ENCODE measurements at places on chromosomes 2 and 18.

DNA sequence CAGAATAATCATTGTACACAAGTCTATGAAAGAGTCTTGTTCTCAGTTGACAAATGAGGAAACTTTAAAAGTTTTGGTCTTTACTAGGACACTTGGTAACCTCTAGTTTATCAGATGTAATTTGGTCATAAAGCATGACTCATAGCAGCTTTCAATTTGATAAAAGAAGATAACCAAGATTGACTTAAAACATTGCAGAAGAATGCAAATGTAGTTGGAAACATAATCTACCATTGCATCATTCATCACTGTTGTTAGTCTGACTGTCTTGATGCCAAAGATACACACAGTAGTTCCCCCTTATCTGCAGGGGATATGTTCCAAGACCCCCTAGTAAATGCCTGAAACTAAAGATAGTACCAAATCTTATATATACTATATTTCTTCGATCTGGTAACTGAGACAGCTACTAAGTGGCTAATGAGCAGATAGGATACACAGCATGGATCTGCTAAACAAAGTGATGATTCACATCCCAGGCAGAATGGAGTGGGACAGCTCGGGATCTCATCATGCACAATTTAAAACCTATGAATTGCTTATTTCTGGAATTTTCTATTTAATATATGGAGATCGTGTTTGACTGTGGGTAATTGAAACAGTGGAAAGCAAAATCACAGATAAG, 131.4 kb upstream of the CCDC68 start:
- DNase-seq, result no peak

- DNase-seq, result no peak
These were observed 1246.0 kb upstream of the ACVR2A start for GRCh38 chr2:146598791-146599190.

- no peak for DNase-seq
These were observed 34.5 kb downstream of the PIK3C3 start for GRCh38 chr18:41989508-41989907.

DNA sequence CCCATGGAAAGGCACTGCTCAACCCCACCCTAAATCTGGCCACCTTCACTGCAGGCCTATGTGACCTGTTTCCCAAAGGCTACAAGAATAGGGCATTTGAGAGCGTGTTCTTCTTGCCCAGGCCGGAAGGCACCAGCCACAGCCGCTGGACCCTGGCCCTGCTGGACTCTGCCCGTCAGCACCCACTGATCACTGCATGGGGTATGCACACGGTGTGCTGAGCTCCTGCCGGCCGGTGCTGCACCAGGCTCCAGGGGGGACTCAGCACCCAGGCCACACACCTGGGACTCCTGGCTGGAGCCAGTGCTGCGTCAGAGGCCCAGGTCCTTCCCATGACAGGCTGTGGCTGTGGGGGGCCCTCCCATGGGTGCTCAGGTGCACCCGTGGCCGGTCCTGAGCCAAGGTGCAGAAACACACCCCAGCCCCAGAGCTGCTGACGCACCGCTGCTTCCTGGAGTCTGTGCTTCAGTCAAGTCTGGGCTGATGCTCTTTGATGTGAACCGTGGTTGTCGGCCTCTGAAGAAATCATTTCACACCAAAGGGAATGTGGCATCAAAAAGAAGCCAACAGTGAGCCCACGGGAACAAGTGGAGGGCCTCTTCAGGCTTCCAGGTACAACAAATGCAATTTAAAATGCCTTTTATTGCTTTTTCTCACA, 6.5 kb downstream of the KCNG2 start:
- DNase-seq, result no peak

DNA sequence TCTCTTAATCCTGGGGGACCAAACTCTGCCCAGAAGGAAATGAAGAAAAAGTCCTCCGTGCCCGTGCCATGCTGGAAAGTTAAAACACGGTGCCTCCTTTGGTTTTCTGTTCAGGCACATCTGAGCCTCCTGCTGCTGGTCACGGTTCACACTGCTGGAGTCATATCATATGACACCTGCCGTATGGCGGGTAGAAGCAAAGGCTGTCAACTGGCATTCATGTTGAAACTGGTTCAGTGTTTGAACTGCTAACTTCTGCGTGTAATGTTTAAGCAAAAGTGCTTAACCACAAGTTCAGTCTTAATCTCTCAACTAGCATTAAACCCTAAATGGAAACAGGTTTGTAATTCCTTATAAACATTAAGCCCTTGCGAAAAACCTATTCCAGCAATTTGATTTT, 3.1 kb downstream of the STK39 start:
- DNase-seq, result peak; percentile 21

DNA sequence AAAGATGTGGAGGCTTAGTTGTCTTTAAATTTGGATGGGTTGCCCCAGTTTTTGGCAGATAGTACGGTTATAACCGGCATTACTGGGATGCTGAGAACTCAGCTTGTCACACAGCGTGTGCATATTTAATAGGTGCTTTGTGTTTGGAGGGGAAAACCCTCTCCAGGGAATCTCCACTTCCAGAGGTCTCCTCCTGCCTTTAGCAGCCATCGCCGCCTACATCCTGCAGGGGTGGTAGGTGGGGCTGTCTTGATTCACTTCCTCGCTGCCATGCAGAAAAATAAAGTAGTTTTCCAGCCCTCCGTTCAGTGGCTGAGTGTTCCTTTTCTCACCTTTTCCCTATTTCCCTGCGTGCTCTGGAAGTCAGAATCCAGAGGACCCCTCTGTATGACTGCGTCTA, 76.4 kb downstream of the ITGB1BP1 start:
- DNase-seq, result no peak

- DNase-seq, result no peak
These were observed 72.3 kb upstream of the CPO start for GRCh38 chr2:206867006-206867405.

DNA sequence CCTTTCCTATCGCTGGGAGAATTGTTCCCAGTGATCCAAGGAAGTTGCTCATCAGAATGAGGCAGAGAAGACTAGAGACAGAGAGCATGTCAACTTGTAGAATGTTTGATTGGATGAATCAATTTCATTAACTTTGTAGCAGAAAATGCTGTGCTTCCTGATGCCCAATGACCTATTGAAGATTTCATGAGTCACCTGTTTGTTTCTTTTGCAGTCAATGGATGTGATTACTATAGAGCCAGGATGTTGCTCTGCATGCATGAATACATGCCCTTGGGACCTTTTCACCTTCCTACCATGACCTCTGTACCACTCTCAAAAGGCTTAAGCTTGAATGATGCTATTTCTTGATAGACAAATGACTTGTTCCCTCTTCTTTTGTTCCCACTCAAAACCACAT, 23.3 kb downstream of the SCG2 start:
- no peak for DNase-seq

DNA sequence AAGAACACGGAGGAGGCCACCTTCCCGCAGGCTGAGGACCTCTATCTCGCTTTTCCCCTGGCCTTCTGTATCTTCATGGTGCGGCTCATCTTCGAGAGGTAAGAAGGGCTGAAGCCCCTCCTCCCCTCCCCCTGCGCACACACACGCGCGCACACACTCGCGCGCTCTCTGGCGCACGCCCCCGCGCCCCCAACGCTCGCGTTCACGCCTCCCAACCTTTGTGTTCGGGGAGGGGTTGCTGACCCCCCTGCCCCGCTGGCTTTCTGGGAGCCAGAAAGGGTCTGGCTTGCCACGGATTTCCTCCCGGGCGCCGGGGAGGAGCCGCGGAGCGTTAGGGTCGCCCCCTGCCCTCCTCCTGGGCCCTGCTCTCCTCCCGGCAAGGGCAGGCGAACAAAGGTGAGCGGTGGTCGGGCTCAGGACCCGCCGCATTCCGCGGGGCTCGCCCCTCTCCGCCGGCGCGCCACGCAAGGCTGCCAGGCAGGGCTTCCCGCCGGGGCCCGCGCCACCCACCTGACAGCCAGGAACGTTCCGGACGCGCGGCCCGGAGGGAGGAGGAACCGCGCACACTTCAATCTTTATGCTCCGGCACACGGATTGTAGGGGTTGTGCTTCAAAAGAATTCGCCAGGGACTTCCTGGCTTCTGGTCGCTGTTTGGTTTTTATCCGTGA, 583 bp downstream of the CERS6 start:
- DNase-seq, result peak; percentile 36

DNA sequence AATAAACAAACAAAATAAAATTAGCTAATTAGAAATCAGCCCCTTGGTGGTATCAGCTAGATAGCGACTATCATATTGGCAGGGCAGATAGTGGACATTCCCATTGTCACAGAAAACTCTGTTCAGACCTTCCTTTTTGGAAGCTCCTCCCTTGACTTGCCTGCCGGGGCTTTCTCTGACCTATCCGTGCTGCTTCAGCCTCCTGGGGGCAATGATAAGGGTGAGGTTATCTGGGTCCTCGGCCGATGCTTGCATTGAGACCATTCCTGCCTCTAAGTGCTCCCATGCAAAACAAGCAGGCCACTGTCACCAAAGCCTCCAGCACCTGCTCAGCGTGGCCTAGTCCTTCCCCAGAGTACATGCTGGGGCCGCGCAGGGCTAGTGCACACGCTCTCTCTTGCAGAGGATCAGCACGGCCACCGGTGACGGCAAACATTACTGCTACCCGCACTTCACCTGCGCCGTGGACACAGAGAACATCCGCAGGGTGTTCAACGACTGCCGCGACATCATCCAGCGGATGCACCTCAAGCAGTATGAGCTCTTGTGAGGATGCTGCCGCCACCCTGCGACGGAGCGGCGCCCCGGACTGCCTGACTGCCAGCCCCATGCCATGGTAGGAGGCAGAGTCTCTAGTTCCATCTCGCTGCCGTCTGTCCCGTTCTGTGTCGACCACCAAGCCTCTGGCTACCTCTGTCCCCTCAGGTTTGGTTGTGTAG, 27.4 kb downstream of the MPPE1 start:
- no peak for DNase-seq

DNA sequence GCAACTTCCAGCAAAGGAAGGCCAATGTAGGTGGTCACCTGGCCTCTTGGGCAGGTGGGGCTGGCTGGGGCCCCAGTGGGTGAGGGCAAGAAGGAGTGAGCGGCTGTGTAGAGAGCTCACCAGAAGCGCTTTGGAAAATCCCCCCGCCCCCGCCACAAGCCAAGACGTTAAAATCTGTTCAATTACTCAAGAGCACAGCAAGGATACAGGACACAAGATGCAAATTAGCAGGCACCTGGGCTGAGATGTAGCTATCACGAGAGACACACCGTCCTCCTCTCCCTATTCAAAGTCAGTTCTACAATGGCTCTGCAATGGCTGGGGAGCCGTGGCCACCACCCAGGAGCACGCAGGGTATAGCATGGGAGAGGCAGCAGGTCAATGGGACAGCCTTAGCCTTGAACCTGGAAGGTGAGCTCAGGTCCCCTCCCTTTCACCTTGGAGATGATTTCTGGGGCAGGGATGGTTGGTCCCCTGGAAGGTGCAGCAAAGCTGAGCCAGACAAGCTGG, 38.5 kb upstream of the GPR17 start:
- no peak for DNase-seq

DNA sequence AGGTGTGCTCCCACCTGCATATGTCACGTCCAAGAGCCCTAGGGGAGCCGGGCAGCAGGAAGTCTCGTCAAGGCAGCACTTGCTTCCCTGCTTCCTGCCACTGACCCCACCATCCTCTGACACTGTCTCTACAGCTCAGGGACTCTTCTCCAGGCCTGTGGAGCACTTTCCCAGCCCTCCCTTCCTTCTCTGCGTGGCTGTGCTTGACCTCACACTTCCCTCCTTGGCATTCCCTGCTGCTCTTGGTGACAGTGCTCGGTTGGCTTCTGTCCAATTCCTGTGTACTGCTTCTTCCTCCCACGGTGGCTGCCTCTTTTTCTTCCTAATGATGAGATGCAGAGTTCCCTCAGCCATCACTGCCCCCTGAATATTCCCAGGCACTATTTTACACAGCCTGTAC, 2.8 kb downstream of the CIDEA start:
- DNase-seq, result no peak

DNA sequence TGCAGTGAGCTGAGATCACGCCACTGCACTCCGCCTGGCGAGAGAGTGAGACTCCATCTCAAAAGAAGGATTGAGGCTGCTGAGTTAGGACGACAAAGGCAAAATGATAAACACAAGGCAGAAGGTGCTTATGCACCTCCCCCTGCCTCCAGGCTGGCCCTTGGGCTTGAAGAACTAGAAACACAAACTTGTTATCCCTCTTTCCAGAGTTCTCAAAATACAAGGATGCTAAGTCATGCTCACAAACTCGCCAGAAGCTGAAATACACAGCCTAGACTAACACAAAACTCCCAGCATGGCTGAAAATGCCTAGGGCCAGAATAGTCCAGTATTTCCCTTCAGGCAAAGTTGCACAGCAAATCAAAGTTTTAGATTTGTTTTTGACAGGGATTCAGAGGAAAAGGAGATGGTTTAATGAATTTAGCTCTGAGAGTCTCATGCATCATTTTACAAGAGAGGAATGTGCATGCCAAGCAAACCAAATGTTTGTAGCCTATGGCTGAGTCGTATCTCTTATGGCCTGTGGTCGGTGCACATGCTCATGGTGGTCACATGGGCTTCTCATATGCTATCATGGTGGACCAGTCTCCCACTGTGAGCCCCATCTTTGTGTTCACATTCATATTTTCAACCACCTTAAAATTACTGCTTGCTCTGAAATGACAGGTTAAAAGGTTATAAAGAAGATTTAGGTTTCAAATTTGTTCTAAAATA, 16.2 kb upstream of the MREG start:
- no peak for DNase-seq

DNA sequence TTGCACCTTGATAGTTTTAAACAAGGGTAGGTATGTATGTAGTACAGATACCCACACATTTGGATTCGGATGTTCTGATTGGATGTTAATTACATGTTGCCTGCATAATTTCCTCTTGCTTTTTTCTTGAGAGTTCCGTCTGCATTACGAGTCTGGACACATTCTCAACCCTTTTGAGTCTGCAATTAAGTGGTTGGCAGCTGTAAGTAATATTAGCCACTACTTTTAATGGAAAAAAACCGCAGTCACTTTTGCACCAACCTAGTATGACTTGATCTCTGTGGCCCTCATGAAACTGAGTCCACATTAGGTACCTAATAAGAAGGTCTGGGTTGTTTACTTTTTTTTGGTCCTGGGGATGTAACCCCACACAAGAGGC, 217.3 kb downstream of the VAPA start:
- no peak for DNase-seq

GRCh38 chr2:51717312-51717711, 685.4 kb upstream of the NRXN1 start:
- DNase-seq, result no peak

Measured in left ventricle myocardium inferior (tissue), 1 donor.